ENCODE measurements at places on chromosomes 5 and 9.

DNA sequence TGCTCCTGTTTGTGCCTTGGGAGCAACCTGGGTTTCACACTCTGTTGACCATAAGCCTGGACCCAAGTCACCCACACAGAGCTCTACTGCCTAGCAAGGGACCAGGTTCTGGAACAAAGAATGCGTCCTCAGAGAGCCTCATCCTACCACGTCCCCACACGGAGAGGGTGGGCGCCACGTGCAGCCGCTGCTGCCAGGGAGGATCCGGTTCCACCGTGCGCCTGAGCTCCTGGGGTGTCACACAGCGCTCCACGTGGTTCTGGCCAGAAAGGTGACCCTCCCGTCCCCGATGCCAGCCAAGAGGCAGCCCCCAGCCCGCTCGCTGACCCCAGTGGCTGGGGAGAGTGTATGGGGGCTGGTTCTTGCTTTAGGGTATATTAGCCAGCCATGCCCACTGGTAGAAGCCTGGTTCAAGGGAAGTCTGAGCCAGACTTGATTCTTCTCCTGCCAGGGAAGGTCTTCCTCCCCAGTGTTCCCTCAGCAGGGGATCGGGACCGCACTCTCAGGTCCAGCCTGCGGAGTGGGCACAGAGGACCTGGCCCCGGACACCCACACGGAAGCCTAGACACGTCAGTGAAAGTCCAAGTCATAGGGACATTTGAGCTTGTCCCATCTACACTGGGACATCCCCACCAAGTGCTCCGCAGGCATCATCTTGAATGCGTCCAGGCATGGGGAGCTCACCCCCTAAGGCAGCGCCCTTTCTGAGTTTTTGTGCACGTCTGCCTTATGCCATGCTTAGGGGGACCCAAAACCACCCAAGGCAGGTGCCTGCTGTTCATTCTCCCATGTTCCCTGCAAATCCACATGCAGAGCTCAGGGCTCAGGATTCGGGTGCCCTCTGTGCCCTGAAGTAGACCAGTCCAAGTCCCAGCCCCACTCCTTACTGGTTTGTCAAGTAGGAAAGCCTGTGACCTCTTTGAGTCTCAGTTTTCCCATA is 2.4 kb downstream of the FCN1 start:
- no peak for DNase-seq

- no peak for DNase-seq
These were observed 104.3 kb downstream of the PDE6A start for GRCh38 chr5:149840226-149840825.

DNA sequence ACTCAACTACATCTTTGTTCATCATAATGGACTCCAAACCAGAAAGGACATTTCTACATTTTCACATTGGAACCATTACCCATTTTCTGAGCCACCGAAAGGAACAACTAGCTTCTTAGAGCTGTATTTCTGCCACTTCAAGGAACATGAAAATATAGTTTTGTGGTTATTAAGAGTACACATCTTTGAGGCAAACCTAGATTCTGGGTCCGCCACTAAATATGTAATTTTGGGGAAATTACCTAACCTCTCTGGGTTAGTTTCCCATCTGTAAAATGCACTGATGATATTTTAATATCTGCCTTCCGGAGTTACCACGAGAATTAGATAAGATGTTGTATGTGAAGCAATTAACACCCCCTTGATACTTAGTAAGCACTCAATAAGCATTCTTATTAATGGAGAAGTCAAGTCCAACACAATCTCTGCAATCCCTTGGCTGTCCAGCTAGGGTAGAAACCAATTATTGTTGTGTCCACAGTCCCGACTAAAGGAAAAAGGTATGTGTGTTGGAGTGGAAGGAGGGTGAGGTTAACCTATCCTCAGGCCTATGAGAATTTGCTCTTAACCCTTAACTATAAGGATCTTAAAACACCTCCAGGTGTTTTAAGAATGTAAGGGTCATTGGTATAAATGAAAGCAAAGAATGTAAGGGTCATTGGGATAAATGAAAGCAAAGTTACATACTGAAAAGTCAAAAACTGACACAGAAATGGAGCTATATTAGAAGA is 94.0 kb upstream of the PTGER4 start:
- no peak for DNase-seq

DNA sequence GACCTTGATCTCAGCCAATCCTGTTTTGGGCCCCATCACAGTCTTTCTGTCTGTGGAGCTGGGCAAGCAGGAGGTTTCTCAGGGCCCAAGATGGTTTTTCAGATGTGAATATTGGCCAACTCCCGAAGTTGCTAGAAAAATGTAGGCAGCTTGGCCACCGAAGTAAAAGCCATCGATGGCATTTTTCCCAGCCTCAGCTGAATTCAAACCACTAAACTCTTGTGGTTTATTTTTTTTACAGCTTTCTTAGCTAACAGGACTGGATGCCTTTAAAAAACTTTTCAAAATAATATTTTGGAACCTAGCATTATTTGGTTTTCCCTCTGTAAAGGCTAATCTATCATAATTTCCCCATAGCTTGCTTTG is 102.5 kb upstream of the ERCC6L2 start:
- no peak for DNase-seq

DNA sequence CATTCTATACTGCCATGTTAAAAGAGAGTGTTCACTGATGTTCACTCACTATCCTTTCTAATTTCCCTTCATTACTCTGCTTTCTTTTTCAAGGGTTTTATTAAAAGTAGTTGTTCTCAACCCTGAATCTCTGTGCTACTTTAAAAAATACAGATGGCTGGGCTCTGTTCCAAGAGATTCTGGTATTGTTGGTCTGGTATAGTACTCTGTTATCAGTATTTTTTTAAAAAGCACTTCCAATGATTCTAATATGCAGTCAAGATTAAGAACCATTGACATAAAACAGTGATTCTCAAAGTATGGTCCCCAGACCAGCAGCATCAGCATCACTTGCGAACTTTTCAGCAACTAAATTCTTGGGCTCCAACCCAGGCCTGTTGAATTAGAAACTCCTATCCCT is 77.0 kb upstream of the STARD4 start:
- no peak for DNase-seq

GRCh38 chr5:33969572-33970452 is 14.7 kb downstream of the SLC45A2 start:
- DNase-seq, result no peak

GRCh38 chr9:92974761-92975755 is 27.7 kb downstream of the FGD3 start:
- no peak for DNase-seq

Measured in CD4-positive, alpha-beta T cell treated with Interleukin-6 for 4 hours (primary cell).